Stimulated activated CD4-positive, alpha-beta T cell treated with anti-CD3 and anti-CD28 coated beads, Interleukin-4, amount 100 ng/mL, for 24 hours (primary cell): ENCODE measurements at places on chromosomes 7 and 10.

- no peak for DNase-seq
These were observed 3.3 kb downstream of the MMP21 start for GRCh38 chr10:125772112-125772863.

DNA sequence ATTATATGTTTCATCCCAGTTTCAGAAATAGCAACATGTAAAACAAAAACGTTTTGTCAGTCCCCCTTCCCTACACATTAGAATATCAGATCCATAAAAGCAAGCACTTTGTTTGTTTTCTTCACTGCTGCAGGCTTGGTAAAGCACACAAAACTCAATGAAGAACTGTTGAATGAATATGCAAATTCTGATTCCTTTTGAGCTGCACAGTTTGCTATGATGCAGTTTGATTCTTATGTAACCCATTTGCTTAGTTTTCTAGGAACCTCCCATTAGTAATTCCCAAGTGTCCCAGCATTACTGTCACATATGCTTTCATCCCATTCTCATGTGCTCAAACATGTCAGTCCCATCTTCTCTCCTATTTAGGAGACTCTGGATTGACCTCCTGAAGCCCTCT lies 26.1 kb upstream of the CHCHD3 start:
- no peak for DNase-seq

DNA sequence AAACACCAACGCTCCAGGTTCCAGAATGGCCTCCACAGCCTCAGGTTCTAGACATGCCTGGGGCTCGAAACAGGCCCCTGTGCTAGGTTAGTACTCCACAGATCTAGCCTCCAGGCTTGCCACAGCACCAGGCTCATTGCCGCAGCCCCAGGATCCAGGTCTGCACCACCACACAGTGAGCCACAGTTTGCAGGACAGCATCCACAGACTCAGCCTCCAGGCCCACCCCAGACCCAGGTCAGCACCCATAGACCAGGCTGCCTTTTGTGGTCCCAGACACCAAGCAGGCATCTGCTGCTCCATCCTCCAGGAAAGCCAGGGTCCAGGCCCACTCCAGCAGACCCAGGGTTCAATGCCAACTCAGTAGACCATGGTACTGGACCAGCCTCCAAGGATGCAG lies 132.3 kb upstream of the VSTM2A start:
- DNase-seq, result no peak

GRCh38 chr7:128937647-128938543 lies at the start of gene IRF5:
Gene IRF5 (plus strand): TSS chr7:128937927. CDS start chr7:128942082, 4,155 bp downstream.
- no peak for DNase-seq

- no peak for DNase-seq
These were observed 433.0 kb downstream of the PAXIP1 start for GRCh38 chr7:154569916-154570315.

GRCh38 chr7:126690848-126691751 lies 561.6 kb downstream of the GRM8 start:
- DNase-seq, result no peak

DNA sequence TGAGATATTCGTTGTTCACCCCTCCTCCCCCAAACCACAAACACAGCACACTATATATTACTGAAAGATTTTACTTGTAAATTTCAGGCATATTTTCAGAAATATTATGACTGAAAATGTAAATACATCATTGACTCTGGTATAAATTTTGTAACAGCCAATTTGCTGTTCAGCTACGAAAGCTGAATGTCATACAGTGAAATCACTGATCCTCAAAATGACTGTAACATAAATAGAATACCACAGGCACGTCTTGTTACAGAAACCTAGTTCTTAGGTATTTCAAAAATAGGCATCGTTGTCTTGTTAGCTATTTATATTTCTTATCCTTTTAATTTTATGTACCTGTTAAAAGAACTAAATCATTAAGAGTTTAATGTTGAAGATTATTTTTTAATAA lies 15.1 kb downstream of the TRUB1 start:
- no peak for DNase-seq

DNA sequence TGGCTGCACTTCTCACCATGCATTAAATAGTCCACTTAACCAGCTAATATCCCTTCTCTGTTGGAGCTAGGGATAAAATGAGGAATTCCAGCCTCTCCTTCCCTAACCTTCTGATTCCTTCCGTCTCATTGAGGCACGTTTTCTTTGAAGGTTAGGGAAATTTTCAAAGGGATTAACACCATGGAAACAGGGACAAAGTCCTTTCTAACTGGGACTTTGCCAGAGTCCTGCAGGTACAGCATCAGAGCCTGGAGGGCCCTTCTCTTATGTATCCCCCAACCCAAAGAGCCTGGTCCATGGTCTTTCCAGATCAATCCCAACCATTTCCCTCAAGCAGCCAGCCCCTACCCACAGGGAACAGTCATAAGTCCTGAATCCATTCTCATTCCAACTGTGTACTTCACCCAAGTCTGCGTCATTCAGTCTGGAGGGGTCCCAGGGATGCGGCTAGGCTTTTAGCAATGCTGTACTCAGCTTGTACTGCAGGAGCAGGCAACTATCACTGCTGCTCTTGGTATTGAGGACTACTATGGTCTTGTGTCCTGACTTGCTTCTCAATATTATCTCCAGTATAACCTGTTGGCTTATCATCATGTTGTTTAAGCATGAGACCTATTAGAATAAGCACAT lies 34.6 kb upstream of the CROT start:
- DNase-seq, result no peak

GRCh38 chr10:124521429-124521871 lies 59.8 kb downstream of the LHPP start:
- DNase-seq, result no peak

DNA sequence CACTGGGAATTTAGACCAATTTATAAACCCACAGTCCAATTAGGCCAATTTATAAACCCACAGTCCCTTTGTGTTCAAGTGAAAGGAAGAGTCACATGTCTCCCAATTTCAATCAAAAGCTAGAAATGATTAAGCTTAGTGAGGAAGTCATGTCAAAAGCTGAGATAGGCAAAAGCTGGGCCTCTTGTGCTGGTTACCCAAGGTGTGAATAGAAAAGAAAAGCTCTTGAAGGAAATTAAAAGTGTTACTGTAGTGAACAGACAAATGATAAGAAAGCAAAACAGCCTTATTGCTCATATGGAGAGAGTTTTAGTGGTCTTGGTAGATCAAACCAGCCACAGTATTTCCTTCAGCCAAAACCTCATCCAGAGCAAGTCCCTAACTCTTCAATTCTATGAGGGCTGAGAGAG lies 245.0 kb downstream of the HDAC9 start:
- DNase-seq, result no peak
